ENCODE measurements at places on chromosomes 4 and X.

GRCh38 chrX:133697656-133698055 lies 282.4 kb upstream of the GPC4 start:
- DNase-seq: no peak

DNA sequence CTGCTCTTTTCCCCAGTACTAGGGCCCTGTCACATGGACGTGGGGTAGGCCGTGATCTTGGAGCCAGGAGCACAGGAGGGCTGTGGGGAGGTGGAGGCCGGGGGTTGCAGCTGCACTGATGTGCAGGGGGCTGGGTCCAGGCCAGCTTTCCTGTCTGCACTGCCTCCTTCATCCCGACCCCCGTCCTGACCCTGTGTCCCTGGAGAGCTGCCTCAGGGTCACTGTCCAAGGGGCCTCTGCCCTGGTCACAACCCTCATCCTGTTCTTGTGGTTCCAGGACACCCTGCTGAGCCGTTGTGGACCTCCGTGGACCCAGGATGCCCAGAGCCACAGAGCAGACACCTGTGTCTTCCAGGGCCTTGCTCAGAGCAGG lies 91.7 kb upstream of the ADRA2C start:
- DNase-seq: no peak

- peak; percentile 94 for DNase-seq
Measured at GRCh38 chr4:108834166-108834834, 71.4 kb upstream of the ETNPPL start.

GRCh38 chr4:172546782-172547181 lies 621.8 kb upstream of the GALNT7 start:
- DNase-seq: no peak

DNA sequence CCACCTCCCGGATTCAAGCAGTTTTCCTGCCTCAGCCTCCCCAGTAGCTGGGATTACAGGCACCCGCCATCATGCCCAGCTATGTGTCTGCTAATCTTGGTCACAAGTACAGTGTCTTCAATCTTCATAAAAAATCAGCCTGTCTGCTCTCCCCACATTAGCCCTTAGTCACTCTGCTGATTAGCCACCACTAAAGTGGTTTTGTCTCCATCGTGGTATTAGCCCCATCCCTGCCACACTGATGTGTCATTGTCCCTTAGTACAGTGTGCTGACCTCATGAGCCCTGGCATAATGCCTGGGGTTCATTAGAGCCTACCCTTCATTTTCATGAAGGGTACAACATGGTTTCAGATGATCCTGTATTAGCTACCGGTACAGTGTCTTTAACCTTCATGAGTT lies 49.9 kb downstream of the ZNF157 start:
- DNase-seq: no peak

DNA sequence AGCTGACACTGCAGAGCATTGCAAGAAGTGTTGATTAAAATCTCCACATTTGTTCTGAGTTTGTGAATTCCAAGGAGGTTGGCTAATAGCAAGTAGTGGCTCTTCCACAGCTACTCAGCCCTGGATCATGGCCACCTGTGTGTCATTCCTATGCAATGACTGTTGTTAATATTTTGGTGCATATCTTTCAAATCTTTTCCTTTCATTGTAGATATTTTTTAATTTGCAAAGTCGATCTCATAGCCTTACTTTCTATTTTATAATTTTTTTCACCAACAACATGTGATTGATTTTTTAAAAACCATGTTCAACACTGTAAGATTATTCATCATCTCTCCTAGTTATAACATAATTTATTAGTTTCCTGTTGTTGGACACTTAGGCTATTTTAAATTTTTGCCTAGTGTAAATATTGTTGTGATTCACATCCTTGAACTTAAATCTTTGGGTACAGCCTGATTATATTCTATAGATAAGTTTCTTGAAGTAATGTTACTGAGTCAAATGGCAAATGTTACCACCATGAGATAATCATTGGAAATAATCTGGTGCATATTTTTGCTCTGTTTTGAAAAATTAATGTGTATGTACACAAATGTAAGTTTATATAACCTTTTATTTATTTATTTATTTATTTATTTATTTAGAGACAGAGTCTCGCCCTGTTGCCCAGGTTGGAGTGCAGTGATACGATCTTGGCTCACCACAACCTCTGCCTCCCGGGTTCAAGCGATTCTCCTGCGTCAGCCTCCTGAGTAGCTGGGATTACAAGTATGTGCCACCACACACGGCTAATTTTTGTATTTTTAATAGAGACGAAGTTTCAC lies 17.1 kb upstream of the ARHGAP10 start:
- DNase-seq: peak; percentile 93

DNA sequence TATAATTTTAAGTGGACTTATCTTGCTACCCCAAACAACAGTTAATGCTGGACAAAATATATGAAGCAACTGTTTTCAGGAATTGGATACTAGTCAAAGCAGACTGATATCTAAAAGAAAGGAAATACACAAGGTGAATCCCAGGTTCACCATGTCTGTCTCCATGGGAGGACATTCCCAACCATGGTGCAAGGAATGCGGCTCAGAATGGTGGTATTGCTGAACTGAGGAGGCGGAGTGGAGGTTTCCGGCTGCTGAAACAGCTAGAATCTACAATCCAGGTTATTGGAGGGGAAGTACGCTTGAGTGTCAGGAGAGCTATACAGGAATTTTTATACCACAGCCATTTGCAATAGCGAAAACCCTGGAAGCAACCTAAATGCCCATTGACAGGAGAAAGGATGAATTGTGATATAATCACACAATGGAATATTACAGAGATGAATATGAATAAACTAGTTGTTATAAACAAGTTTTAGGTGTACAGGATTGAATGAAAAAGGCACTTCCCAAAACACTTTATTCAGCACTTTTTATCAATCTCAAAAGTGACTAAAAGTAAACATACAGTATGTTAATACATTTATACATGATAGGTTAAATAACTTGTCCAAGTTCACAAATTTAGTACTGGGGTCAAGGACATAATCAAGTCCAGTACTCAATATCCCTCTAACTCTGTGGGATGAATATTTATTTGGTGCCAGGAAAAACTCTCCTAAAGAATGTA lies 9.0 kb downstream of the HMGB2 start:
- DNase-seq: no peak

DNA sequence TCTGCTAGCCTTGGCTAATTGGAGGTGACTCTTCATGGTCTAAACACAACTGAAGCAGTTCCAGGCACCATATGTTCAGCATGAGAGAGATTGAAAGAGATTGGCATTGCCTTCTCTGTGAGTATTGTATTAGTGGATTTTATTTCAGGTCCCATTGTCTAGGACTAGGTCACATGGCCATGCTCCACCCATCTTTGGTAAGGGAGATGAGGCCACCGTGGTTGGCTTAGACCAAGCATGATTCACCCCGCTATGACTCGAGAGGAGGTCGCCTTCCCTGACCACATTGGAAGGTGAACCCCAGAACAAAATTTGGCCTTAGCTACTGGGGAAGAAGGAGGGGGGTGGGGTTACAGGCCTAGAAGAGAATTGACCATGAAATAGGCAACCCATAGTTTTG lies 109.9 kb upstream of the BCOR start:
- peak; percentile 38 for DNase-seq

DNA sequence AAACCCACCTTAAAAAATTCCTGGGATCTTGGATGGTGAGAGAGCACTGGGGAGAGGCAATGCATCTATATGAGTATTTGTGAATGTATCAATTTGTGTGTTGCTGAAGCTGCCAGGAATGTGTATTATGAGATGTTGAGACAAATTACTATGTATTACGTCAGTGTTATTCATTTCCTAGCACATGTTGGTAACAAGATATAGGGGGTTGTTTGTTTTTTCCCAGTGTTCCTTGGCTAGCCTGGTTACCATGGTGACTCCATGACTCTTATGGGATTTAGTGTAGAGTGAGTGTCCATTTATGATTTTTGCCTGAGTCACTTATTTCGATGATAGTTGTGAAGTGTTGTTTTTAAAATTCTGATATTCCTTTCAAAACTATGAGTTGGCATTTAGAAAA lies 65.6 kb downstream of the RAB40A start:
- peak; percentile 92 for DNase-seq

- peak; percentile 56 for DNase-seq
Measured at GRCh38 chrX:8504451-8504850, 39.8 kb downstream of the VCX3B start.
